Smooth muscle cell of the pulmonary artery (primary cell): ENCODE measurements at places on chromosomes 6 and 20. TPM values are rescaled to one million over a fixed set of nuclear protein-coding genes. Genes with fewer than 3 reads are reported as not detected.

RAET1E gene
- 0.17 and 0.26 TPM in 2 replicates for total RNA-seq

PNPLA1 gene
- 0.03 and 0.07 TPM in 2 replicates for total RNA-seq

GPSM3 gene
- 1.5 and 1.7 TPM in 2 replicates for total RNA-seq

ATXN1 gene
- total RNA-seq, result 35.5 and 39.6 TPM in 2 replicates

GPLD1 gene
- 0.33 and 0.46 TPM in 2 replicates for total RNA-seq

CSE1L gene
- 57.2 and 64.4 TPM in 2 replicates for total RNA-seq

VIP gene
- 0.10 TPM in 1 of 2 replicates, not detected in the other for total RNA-seq

OOEP gene
- 0.13 and 0.30 TPM in 2 replicates for total RNA-seq

HAO1 gene
- total RNA-seq, result not detected in 2 replicates

MYBL2 gene
- total RNA-seq, result 1.3 and 2.4 TPM in 2 replicates

SLC17A9 gene
- total RNA-seq, result 21.0 and 25.4 TPM in 2 replicates

PPIL6 gene
- total RNA-seq, result 3.3 and 5.0 TPM in 2 replicates

CSTF1 gene
- total RNA-seq, result 24.8 and 28.9 TPM in 2 replicates

SOX4 gene
- 11.7 and 34.2 TPM in 2 replicates for total RNA-seq

PPDPF gene
- total RNA-seq, result 111 and 139 TPM in 2 replicates

SMLR1 gene
- total RNA-seq, result not detected in 2 replicates

HTR1B gene
- total RNA-seq, result 0.17 and 0.72 TPM in 2 replicates
